Activated CD4-positive, alpha-beta T cell treated with anti-CD3 and anti-CD28 coated beads for 36 hours (primary cell): ENCODE measurements at places on chromosomes 7 and 10. TPM values are rescaled to one million over a fixed set of nuclear protein-coding genes. Genes with fewer than 3 reads are reported as not detected.

The CHCHD2 gene
- 693 TPM for total RNA-seq

DNA sequence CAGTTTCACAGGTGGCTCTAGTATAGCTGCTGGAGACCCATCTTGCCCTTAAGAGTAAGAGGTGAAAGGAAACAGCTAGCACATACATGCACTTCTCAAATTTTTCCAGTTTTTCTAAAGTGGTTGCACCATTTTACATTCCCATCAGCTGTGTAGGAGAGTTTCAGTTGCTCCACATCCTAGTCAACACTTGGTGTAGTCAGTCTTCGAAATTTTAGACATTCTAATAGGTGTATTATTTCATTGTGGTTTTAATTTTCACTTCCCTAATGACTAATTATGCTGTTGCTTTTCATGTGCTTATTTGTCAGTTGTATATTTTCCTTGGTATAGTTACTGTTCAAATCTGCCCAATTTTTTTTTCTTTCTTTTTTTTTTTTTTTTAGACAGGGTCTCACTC, 9.5 kb upstream of the HACD1 start:
- no peaks in the 10 kb centered on the region for H3K4me1 ChIP-seq
- no peak overlapping the region for H3K27ac ChIP-seq
- H3K27me3 ChIP-seq, result peaks cover 13% of the 10 kb centered on the region
- no peak for DNase-seq
- no peaks in the 10 kb centered on the region for H3K36me3 ChIP-seq
- H3K4me3 ChIP-seq, result no peak overlapping the region

- no peak overlapping the region for H3K4me3 ChIP-seq
- DNase-seq, result no peak
- H3K4me1 ChIP-seq, result no peaks in the 10 kb centered on the region
- no peaks in the 10 kb centered on the region for H3K27me3 ChIP-seq
- no peaks in the 10 kb centered on the region for H3K36me3 ChIP-seq
These were observed 401.0 kb downstream of the PHF14 start for GRCh38 chr7:11374629-11375028.

DNA sequence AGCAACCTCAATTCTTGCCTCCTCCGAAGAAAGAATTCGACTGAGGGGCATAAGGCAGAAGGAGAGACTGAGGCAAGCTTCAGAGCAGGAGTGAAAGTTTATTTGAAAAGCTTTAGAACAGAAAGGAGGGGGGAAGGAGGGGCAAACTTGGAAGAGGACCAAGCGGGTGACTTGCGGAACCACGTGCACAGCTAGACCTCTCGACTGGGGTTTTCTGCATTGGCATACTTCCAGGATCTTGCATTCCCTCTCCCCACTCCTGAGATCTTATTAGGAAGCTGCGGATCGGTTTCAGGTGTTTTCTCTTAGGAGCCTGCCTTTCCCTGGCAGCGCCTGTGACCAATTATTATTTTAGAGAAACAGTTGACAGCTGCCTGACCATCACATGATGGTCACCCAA, 20.3 kb upstream of the CPXM2 start:
- H3K4me1 ChIP-seq, result no peaks in the 10 kb centered on the region
- no peak overlapping the region for H3K4me3 ChIP-seq
- H3K36me3 ChIP-seq, result no peaks in the 10 kb centered on the region
- no peak overlapping the region for H3K27ac ChIP-seq

The UNCX gene
- not detected for total RNA-seq

The CNNM1 gene
- 1.4 TPM for total RNA-seq

The ZNF438 gene
- total RNA-seq, result 3.7 TPM

DNA sequence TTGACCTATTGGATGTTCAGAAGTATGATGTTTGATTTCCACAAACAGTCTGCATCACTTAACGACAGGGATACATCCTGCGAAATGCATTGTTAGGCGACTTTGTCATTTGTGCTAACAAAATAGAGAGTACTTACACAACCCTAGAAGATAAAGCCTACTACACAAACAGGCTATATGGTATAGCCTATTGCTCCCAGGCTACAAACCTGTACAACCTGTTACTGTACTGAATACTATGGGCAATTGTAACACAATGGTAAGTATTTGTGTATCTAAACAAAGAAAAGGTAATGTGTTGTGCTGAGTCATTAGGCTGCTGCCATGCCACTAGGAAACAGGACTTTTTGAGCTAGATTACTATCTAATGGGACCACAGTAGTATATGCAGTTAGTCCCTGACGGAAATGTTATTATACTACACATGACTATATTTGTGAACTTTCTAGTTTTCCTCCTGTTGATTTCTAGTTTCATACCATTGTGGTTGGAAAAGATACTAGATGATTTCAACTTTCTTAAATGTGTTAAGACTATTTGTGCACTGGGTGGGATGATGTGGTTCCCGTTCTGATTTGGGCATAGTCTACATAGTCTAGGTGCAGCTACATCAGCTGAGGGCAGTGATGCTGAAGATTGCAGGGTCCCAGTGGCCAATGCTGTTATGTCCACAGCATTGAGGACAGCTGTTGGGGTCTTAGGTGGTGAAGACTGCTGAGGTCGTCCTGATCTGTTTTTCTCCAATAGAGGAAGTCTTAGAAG, 161.7 kb downstream of the HTR7 start:
- H3K4me3 ChIP-seq, result no peak overlapping the region
- H3K27ac ChIP-seq, result no peak overlapping the region
- peaks cover 27% of the 10 kb centered on the region for H3K27me3 ChIP-seq
- peaks cover 3% of the 10 kb centered on the region for H3K4me1 ChIP-seq
- DNase-seq, result peak; percentile 16

DNA sequence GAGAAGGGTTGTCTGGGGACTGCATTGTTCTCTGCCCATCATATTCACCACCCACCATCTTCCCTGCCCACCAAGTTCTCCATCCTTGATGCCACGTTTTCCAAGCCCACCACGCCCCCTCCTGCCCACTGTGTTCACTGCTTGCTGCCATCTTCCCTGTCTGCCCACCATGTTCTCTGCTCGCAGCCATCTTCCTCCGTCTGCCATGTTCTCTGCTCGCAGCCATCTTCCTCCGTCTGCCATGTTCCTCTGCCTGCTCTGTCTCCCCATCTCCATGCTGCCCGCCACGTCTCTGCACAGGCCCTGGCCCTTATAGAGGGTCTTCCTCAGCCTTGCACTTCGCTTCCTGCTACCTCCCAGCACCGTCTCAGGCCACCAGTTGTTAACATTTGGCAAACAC, 30.0 kb upstream of the ZNF32 start:
- H3K27me3 ChIP-seq, result peaks cover 29% of the 10 kb centered on the region
- H3K4me1 ChIP-seq, result peaks cover 2% of the 10 kb centered on the region
- H3K27ac ChIP-seq, result no peak overlapping the region
- H3K36me3 ChIP-seq, result no peaks in the 10 kb centered on the region
- no peak for DNase-seq
- no peak overlapping the region for H3K4me3 ChIP-seq
